ENCODE measurements at places on chromosomes 6 and 20. TPM values are rescaled to one million over a fixed set of nuclear protein-coding genes. Genes with fewer than 3 reads are reported as not detected.
A peak's percentile ranks its signal among the peaks of the same experiment; 100 is the strongest.

SLC12A5 gene
- polyA plus RNA-seq: 1.8 TPM

ADGRB3 gene
- 5.9 TPM for polyA plus RNA-seq

GRCh38 chr6:125906158-125906998 lies 50.2 kb upstream of the HINT3 start:
- DNase-seq: no peak

DNA sequence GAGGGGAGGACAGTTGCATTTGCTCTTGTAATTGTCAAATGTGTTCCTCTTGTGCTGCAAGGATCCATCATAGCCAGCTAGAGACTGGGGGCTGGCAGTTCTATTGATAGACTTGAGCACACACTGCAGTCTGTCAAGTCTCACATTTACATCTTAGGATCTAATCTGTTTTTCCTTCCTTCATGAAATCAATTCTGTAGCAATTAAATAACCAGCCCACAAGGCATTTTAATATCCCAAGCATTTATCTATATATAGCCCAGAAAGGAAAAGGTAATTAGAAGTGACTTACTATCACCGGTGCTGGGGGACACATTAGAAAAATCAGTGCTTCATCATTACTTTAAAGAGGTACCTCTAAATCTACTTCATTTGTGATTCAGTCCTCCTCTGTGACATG lies 143.0 kb upstream of the STXBP5 start:
- DNase-seq: no peak

- DNase-seq: no peak
Measured at GRCh38 chr20:17142666-17143065, 84.2 kb upstream of the PCSK2 start.

- DNase-seq: no peak
Measured at GRCh38 chr20:2131366-2131765, 29.7 kb downstream of the STK35 start.

DNA sequence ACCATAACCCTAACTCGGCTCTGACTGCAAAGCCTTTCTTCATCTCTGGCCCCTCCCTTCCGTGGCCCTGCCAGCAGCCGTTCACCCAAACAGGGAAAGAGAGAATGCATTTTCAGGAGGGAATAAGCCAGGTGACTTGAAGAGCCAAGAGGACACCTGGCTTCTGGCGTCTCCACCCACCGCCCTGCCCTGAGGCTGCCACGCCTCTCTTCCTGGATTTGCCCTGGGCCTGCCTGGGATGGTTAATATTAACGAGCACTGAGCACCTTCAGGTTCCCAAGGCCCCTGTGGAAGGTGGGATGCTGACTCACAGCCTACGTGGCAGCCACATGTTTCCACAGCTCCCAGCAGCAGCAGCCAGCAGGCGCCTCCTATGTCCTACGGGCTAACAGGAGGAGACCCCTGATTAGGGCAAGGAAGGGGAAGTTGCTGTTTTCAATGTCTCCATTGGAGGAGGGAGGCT lies 138.0 kb upstream of the RREB1 start:
- peak; percentile 24 for DNase-seq

DNA sequence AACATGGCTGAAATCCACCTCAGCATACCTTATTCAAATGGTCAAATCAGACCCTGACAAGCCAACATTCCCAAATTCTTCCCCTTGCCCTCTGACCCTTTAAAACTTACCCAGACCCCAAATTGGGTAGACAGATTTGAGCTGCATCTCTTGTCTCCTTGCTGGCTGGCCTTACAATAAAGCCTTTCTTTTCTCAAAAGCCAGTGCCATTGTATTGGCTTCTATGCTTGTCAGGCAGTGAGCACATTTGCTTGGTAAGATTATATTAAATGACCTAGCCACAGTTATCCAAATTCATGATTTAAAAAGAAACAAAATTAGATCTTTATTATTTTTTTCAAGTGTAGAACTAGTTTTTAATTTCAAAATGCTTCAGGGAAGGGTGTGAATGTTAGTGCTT lies 67.8 kb upstream of the FAM83B start:
- DNase-seq: no peak

DNA sequence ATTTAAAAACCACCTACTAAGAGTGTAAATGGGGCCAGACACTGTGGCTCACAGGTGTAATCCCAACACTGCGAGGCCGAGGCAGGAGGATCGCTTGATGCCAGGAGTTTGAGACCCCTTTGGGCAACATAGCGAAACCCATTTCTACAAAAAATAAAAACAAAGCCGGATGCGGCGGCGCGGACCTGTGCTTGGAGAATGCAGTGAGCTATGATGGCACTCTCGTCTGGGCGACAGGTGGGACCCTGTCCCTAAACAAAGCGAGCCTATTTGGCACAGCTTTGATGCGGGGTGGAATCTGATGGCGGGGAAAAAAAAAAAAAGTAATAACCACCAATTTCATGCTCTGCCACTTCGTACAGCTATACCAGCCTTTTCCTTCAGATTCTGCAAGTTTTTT lies 1.1 kb downstream of the TCP1 start:
- DNase-seq: no peak

GRCh38 chr20:49585585-49586245 lies 17.8 kb upstream of the PTGIS start:
- DNase-seq: no peak

All from left kidney (tissue), 8 donors.